ENCODE measurements at places on chromosomes 4 and X.

DNA sequence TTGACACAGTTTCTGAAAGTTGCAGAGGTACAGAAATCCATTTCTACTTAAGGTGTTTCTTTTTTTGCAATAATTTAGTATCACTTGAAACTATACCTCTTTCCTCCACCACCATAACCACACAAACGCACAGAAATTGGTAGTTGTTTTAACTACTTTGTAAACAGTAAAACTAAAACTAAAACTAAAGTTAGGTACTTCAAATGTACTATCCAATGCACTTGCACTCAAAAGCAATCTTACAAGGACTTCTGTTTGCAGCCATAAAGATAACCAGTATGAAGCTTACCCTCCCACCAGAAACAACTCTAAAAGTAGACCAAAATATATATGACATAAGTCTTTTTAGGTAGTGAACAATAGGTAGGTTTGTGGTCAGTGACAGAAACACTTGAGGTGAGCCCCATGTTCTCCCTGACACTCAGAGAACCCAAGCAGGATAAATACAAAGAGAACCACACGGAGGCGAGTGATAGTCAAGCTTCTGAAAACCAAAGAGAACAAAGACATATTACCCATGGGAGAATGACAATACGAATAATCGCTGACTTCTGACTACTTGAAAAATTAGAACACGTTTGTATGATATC lies 72.2 kb upstream of the VBP1 start:
- no peak for DNase-seq

DNA sequence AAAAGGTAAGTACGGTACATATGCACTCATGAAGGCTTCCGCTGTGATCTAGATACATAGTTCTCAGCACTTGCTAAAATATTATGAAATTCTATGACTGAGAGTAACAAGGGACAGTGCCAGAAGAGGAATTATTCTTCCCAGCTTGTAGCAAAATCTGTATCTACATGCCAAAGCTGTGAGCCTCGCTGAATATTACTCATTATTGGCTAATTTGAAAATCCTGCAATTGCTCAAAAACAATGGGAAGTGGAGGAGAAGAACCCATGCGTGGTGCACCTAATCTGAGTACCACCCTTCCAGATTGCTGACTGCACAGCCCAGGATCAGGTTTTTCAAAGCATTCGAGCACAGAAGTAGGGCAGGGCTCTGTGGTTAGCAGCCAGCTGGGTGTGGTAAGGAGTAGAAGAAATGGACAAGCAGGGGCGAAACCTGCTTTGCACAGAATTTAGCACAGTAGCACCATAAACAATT lies 17.4 kb upstream of the PDCL2 start:
- peak; percentile 3 for DNase-seq

DNA sequence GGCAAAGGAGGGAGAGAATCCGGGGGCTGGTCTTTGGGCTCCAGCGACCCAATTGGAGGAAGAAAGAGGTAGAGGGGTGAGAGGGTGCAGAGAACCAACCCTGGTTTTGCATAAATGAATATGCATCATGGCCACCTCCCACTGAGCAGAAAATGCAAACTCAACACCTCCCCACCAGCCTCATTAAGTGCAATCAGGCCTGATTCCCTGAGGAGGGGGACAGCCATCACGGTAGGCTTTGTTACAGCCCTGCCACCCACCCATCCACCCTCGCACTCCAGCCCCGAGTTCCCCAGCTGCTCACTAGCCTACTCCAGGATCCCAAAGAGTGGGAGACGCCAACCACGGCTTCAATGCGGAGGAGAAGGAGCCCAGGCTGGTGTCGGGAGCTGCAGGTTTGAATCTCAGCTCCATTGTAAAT lies 48.3 kb upstream of the MAN2B2 start:
- DNase-seq, result no peak

DNA sequence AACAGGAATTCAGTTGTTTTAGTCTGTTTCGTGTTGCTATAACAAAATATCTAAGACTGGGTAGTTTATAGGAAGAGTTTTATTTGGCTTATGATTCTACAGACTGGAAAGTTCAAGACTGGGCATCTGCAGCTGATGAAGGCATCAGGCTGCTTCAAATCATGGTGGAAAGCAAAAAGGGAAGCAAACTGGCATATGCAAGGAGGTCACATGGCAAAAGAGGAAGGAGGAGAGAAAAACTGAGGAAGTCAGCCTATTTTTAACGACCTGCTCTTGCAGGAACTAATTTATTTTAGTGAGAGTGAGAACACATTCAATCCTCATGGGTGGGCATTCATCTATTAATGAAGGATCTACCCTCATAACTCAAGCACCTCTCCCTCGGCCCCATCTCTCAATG lies 363.1 kb upstream of the HS3ST1 start:
- DNase-seq, result no peak

- no peak for DNase-seq
Measured at GRCh38 chr4:81307991-81308390, 93.0 kb upstream of the PRKG2 start.

- DNase-seq, result no peak
Measured at GRCh38 chr4:169934794-169935429, 91.3 kb downstream of the MFAP3L start.
